ENCODE measurements at places on chromosomes 3 and 15.

DNA sequence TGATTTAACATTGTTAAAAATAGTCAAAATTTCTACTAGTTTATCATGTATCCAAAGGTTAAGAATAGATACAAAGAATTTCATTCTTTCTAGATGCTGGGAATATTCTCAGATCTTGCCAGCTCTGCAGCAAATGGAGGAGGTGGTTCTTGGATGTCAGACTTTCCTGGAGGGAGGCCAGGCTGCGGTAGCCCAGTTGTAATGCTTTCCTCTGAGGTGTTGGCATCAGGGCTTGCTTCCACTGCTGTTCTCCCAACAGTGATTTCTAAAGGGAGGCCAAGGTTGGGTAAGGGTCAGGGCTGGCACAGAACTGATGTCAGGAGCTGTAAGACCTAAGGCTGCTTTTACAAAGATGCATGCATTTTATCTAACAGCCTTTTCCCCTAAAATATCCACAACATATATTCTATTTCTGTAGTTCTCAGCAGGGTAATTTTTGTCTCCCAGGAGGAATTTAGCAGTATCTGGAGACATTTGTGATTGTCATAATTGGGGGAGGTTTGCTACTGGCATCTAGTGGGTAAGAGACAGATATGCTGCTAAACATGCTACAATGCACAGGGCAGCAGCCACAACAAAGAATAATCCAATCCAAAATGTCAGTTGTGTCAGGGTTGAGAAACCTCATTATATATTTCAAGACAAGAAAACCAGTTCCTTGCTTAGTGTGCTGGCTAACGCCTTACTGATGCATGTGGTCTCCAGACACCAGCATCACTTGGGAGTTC, 42.0 kb upstream of the SPTSSB start:
- no peak for DNase-seq

GRCh38 chr3:195548501-195548900, 5.4 kb upstream of the PPP1R2 start:
- no peak for DNase-seq

GRCh38 chr15:23734862-23735261, 47.8 kb upstream of the NDN start:
- DNase-seq = no peak

- DNase-seq = no peak
Observed at GRCh38 chr15:71143373-71144310, 28.4 kb downstream of the THSD4 start.

DNA sequence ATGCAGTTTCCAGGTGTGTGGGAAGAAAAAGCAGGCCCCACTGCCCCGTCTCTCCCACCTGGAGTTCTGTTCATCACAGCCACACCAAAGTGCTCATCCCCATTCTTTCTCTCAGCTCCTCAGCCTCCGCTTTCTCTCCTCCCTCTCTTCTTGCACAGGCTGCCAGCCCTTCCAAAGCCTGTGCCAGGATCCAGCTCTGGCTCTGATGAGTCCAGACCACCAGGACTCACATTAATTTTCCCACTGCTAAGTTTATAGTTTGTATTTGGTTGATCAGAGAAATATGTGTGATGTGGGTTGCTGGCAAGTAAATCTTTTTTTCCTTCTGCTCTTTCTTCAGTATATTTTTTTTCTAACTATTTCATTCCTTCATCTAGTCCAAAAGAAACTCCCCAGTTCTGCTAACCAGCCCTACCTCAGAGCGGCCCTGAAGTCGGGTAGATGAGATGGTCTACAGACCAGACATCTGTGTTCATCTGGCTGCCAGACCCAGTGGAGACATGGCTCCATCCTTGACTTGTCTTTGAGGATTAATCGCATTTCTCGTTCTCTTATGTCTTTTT, 49.8 kb downstream of the BOC start:
- DNase-seq = no peak

- no peak for DNase-seq
Observed at GRCh38 chr15:69666441-69666882, 213.8 kb downstream of the RPLP1 start.

DNA sequence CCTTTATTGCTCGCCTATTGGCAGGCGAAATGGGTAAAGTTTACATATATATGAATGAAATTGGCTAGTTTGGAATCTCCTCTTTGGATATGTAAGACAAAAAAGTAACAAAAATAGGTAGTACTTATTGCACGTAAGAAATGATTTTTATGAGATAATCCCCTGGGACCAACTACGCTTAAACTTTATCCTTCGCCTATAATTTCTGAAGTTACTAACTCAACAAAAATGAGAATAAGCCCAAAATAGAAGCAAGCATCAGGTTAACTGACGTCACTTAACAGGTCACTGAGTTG, 438 bp upstream of the SLC49A4 start:
- DNase-seq = no peak

GRCh38 chr3:109191421-109191820, 54.9 kb downstream of the C3orf85 start:
- DNase-seq = no peak

GRCh38 chr3:171867981-171868380, 24.8 kb downstream of the TMEM212 start:
- DNase-seq = no peak

DNA sequence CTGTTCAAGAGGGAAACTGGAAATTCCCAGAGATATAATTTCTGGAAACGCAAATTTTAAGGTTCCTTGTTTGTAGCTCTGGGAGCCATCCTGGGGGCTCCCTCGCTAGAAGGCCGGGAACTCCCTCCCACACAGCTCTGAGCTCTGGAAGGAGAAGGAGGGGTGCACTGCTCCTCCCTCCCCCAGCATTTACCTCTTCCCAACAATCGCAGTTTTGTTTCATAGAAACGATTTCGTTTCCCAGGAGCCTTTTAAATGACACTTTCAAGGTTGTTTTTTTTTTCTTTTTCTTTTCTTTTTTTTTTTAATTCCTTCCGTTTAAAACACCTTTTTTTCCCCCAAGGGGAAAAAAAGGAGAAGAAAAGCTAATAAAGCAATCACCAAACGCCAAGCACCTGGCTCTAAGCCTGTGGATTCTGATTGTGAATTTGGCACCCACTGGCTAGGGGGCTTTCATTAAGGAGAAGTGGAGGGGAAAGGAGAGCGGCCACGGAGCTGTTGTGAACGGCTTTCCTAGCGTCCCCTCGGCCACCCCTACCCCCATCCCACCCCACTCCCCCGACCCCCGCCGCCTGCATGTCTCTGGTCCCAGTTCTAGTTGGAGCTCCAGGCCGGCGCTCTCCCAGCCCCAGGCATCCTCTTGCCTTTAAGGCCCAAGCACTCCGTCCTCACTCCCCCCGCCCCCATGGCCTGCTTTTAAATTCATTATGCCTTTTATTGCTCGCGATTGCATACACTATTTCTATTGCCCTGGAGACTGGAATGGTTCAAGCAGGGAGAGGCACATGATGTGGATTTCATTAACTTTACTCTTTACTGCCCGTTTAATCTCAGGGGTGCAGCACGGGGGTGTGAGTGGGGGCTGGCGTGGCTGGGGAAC, 13.6 kb upstream of the CCDC33 start:
- DNase-seq = peak; percentile 36

GRCh38 chr3:126202276-126202675, 21.9 kb upstream of the ALDH1L1 start:
- no peak for DNase-seq

GRCh38 chr15:65076486-65077290, at the start of gene KBTBD13:
Gene KBTBD13 (plus strand): TSS chr15:65076746. CDS start chr15:65076816, 70 bp downstream.
- no peak for DNase-seq

DNA sequence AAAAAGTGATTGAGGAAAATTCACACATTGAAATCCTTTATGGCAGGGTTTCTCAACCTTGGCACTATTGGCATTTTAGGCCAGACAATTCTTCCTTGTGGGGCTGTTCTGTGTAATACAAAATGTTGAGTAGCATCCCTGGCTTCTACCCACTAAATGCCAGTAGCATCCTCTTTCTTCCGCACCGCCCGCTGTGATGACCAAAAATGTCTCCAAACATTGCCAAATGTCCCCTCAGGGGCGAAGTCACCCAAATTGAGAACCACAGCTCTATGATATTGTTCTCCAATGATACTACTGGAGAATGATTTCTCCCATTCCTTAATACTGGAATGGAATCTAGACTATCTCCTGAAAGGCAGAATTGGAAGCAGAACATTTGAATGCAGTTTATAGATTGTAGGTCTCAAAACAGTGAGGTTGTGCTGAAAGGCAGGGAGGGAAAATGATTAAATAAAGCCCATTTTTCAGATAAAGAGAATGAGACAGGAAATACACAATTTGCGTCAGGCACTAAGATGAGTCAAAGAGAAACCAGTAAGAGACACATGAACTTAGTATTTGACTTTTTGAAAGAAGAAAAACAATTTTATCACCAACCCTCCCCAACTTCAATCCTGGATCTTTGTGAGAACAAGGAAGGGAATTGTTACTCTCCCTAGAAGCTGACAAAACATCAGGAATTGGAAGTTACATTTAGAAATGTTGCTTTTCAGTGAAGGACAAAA, 101.6 kb upstream of the TNIK start:
- DNase-seq = no peak

- no peak for DNase-seq
Observed at GRCh38 chr3:16904423-16905417, 20.0 kb downstream of the PLCL2 start.

All from NCI-H2107 (cell line).